Stimulated activated CD4-positive, alpha-beta T cell treated with anti-CD3 and anti-CD28 coated beads, Interleukin-15, amount 100 ng/mL, for 1 hour (primary cell): ENCODE measurements at places on chromosomes 2 and 18.

DNA sequence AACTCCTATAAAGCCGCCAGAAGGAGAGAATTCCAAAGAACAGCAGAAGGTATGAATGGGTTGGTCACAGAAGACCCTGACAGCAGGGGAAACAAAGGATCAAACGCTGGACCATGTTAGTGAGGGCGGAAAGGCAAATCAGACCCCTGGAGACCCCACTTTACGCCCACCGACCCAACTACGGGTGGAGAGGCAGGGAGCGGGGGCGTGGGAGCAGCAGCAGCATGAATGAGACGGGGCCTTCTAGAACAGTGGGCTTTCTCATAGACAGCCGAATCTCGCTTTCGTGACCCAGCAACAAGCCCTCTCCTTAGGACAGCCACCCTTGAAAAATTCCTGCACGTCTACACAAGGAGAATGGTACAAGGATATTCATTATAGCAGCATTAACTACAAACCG, 191.0 kb downstream of the HDAC4 start:
- DNase-seq, result no peak

- no peak for DNase-seq
Measured at GRCh38 chr2:24179683-24180082, 4.8 kb downstream of the FAM228A start.

- DNase-seq, result no peak
Measured at GRCh38 chr2:11245322-11245721, 90.1 kb downstream of the SLC66A3 start.

DNA sequence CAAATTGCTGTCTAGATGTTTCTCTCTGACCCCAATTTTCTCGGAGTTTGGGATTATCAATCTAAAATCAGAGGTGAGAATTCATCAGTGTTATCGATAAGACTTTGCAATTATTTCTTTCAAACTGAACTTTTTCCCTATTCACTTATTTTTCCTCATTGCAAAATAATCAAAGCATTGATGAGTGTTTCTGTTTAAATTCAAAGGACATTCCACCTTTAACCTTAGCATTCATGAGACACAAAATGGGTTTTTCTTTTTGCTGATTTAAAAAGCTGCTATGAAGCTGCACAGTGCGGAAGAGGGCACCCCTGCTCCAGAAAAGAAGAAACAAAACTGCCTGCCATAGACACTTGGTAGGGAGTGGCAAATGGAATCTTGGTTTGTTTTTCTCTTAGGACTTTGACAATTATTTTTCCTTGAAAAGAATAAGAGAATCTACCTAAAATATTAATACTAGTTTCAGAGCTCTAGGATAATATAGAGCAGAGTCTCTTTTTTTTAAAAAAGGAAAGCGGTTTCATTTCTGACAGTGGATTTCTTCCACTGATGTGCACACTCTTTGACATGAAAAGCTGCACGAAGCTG, 203.4 kb downstream of the TGIF1 start:
- DNase-seq, result no peak

- DNase-seq, result no peak
Measured at GRCh38 chr2:8571792-8572499, 109.9 kb upstream of the ID2 start.
